Activated naive CD8-positive, alpha-beta T cell treated with anti-CD3 and anti-CD28 coated beads for 36 hours (primary cell): ENCODE measurements at places on chromosomes 2 and 18.

DNA sequence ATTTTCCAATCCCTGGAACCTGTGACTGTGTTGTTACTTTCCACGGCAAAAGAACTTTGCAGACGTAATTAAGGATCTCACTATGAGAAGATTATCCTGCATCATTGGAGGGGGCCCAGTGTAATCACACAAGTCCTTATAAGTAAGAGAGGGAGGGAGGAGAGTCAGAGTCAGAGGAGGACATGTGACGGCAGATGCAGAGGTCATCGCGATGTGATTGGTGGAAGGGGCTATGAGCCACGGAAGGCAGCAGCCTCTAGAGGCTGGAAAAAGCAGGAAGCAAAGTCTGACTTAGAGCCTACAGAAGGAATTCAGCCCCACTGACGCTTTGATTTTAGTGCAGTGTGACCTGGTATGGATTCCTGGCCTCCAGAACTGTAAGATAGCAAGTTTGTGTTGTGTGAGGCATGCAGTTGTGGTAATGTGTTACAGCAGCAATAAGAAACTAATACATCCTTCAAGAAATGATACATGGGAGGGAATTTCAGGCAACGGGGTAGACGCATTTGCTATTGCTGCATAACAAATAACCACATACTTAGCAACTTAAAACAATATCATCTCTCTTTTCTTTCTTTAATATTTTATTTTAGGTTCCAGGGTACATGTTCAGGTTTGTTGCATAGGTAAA lies 112.7 kb upstream of the SERPINE2 start:
- no peak for DNase-seq

- DNase-seq = peak; percentile 44
These were observed 901 bp downstream of the WDFY1 start for GRCh38 chr2:223944166-223944702.

- no peak for DNase-seq
These were observed 628 bp downstream of the MRPL30 start for GRCh38 chr2:99181624-99182000.

GRCh38 chr2:71151620-71152019 lies 21.2 kb downstream of the MPHOSPH10 start:
- DNase-seq = no peak

- DNase-seq = no peak
These were observed 395.6 kb upstream of the TRIB2 start for GRCh38 chr2:12320991-12321641.
